ENCODE measurements at places on chromosomes 1 and 21. TPM values are rescaled to one million over a fixed set of nuclear protein-coding genes. Genes with fewer than 3 reads are reported as not detected.

Gene EBNA1BP2
- 51.3 TPM for total RNA-seq

Gene GJA9
- not detected for total RNA-seq

Gene CTXND2
- not detected for total RNA-seq

Gene TTC22
- under 0.01 TPM for total RNA-seq

Gene GJB3
- total RNA-seq: not detected

Gene FHL3
- total RNA-seq: 16.6 TPM

Gene MEGF6
- total RNA-seq: 5.3 TPM

Gene INKA2
- total RNA-seq: 2.6 TPM

Gene PCSK9
- 0.50 TPM for total RNA-seq

Gene RPS6KC1
- total RNA-seq: 39.0 TPM

Gene CASQ1
- not detected for total RNA-seq

Gene KCNK1
- total RNA-seq: 7.4 TPM

Gene FCRL6
- total RNA-seq: not detected

Gene KIF17
- total RNA-seq: 1.5 TPM

Gene LYPD8
- not detected for total RNA-seq

Gene DNAI4
- total RNA-seq: 5.4 TPM

Gene MAB21L3
- total RNA-seq: not detected

Gene RNU1-1
- under 0.01 TPM for total RNA-seq

Gene STIL
- 2.6 TPM for total RNA-seq

Gene OR2T10
- total RNA-seq: not detected

Gene PLPP3
- 265 TPM for total RNA-seq

Gene SLC9C2
- total RNA-seq: not detected

Gene S100A4
- total RNA-seq: 844 TPM

Gene NR5A2
- total RNA-seq: not detected

Gene LTN1
- 23.7 TPM for total RNA-seq

Gene INSRR
- total RNA-seq: not detected

Gene ZNF593OS
- total RNA-seq: not detected

Gene RNU1-3
- total RNA-seq: under 0.01 TPM

Gene KRTAP24-1
- not detected for total RNA-seq

Gene SERTAD4
- 0.29 TPM for total RNA-seq

Gene DCDC2B
- total RNA-seq: not detected

Gene LRRC38
- total RNA-seq: not detected

Gene GPR161
- 26.8 TPM for total RNA-seq

Gene OR2L8
- not detected for total RNA-seq

Gene ADORA1
- total RNA-seq: 2.0 TPM

Gene PLK3
- 32.7 TPM for total RNA-seq

Gene S100A12
- total RNA-seq: not detected

Gene GSTM2
- 26.3 TPM for total RNA-seq

Gene TSSK3
- total RNA-seq: 1.0 TPM

Gene HMGCL
- total RNA-seq: 84.5 TPM

Gene LCE1E
- total RNA-seq: not detected

Gene VANGL2
- under 0.01 TPM for total RNA-seq

Gene LCE2B
- not detected for total RNA-seq

Gene GLUL
- 496 TPM for total RNA-seq

Gene ZNF436
- 34.6 TPM for total RNA-seq

Gene PPM1J
- 1.3 TPM for total RNA-seq

Gene CELA2A
- total RNA-seq: not detected

Gene FCER1A
- not detected for total RNA-seq

Gene FMOD
- 1.6 TPM for total RNA-seq

Gene RNU1-2
- total RNA-seq: under 0.01 TPM

Gene CBR3
- 26.3 TPM for total RNA-seq
